ENCODE measurements at places on chromosomes 16 and 17. TPM values are rescaled to one million over a fixed set of nuclear protein-coding genes. Genes with fewer than 3 reads are reported as not detected.

GRCh38 chr17:49547566-49547965, 28.1 kb upstream of the NXPH3 start:
- H3K4me1 ChIP-seq = peaks cover 5% of the 10 kb centered on the region
- H3K4me3 ChIP-seq = no peak overlapping the region
- no peak overlapping the region for H3K27ac ChIP-seq
- H3K36me3 ChIP-seq = no peaks in the 10 kb centered on the region
- peaks cover 34% of the 10 kb centered on the region for H3K27me3 ChIP-seq
- DNase-seq = no peak

- peak overlapping the region; percentile 66 for H3K4me3 ChIP-seq
- H3K27me3 ChIP-seq = no peaks in the 10 kb centered on the region
- H3K4me1 ChIP-seq = peaks cover 93% of the 10 kb centered on the region
- peak; percentile 73 for DNase-seq
Measured at GRCh38 chr16:29821643-29822115, 1.4 kb downstream of the MVP start.

DNA sequence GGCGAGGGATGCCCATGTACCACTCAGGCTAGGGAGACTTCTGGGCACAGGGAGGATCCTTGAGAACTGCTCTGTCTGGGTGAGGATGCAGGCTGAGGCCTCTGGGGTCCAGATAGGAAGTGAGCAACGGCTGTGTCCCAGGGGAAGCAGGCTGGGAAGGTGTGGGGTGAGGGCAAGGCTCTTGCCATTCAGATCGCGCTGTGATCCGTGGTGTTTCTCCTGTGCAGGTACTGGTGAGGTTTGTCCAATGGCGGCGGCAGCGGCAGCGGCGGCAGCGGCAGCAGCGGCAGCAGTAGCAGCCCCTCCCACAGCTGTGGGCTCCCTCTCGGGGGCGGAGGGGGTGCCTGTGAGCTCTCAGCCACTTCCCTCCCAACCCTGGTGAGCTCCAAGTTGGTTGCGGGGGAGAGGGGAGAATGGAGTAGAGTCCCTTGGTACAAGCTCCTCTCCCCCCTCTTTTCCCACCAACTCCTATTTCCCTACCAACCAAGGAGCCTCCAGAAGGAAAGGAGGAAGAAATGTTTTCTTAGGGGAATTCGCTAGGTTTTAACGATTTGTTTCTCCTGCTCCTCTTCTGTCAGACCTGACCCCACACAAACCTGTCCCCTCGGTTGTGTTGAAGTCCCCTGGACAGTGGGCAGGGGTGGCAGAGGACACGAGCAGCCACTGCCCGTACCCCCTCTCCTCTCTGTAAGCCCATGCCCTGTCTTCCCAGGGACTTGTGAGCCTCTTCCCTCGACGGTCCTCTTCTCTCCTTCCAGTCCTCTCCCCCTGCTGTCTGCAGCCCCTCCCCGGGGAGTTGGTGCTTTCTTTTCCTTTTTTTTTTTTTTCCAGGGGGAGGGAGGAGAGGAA, 1.9 kb upstream of the PRRT2 start:
- peak; percentile 52 for DNase-seq
- no peaks in the 10 kb centered on the region for H3K27me3 ChIP-seq
- peaks cover 77% of the 10 kb centered on the region for H3K4me1 ChIP-seq
- H3K36me3 ChIP-seq = peaks cover 23% of the 10 kb centered on the region
- peak overlapping the region; percentile 94 for H3K27ac ChIP-seq

- no peak overlapping the region for H3K27ac ChIP-seq
- no peaks in the 10 kb centered on the region for H3K27me3 ChIP-seq
- H3K4me1 ChIP-seq = no peaks in the 10 kb centered on the region
- peaks cover 6% of the 10 kb centered on the region for H3K36me3 ChIP-seq
Measured at GRCh38 chr17:9676820-9677310, 31.5 kb downstream of the USP43 start.

DNA sequence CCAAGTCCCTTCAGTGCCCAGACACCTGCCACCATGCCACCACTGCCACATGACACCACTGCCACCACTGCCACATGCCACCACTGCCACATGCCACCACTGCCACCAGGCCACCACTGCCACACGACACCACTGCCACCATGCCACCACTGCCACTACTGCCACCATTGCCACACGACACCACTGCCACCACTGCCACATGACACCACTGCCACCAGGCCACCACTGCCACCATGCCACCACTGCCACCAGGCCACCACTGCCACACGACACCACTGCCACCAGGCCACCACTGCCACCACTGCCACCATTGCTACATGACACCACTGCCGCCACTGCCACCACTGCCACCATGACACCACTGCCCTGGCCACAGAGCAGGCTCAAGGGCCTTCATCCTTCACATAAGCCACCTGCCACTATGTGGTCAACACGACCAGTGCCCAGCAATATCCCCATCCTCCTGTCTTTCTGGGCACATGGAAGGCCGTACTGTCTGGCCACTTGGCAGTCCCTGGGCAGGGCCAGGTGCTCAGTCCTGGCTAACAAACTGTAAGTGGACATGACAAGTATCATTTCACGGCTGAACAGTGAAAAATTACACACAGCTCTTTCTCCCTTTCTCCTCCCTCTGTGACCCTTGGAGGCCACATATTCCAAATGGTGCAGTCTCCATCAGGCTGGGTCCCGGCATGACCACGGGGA, 33.1 kb downstream of the ABR start:
- H3K36me3 ChIP-seq = peaks cover 12% of the 10 kb centered on the region
- H3K4me1 ChIP-seq = peaks cover 5% of the 10 kb centered on the region
- DNase-seq = no peak
- H3K27me3 ChIP-seq = no peaks in the 10 kb centered on the region
- no peak overlapping the region for H3K4me3 ChIP-seq

DNA sequence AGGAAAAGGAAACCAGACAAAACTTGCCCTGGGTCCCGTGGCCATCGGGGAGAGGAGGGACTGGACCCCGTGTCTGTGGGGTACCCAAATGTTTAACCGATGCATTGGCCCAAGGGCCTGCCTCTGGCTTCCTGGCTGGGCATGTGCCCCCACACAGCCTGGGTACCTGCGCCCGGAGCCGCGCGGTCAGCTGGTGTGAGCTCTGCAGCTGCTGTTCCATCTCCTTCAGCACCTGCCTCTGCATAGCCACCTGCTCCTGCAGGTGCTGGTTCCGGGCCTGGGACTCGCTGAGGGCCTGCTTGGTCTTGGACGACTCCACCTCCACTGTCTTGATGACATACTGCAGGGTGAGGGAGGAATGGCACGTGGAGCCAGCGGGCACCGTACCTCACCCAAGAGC, 31.9 kb downstream of the KIFC3 start:
- no peaks in the 10 kb centered on the region for H3K27me3 ChIP-seq
- no peak for DNase-seq
- H3K4me1 ChIP-seq = no peaks in the 10 kb centered on the region
- H3K36me3 ChIP-seq = peaks cover 69% of the 10 kb centered on the region

- H3K4me3 ChIP-seq = no peak overlapping the region
- H3K36me3 ChIP-seq = no peaks in the 10 kb centered on the region
- no peak overlapping the region for H3K27ac ChIP-seq
- H3K4me1 ChIP-seq = peaks cover 36% of the 10 kb centered on the region
Measured at GRCh38 chr17:61340431-61341209, 59.0 kb upstream of the TBX2 start.

DNA sequence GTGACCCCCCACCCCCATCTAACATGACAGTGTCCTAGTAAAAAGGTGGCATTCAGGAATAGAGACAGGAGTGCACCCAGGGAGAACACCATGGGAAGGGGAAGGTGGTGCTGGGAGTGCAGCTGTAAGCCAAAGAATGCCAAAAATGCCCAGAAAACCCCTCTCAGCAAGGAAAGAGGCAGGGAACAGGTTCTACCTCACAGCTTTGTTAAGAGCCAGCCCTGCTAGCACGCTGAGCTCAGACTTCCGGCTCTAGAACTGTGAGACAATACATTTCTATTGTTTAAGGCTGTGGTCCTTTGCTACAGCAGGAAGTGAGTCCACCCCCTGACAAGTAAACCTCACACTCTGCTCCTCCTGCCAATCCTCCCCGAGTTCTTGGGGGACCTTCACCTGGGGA, 302.4 kb upstream of the N4BP1 start:
- no peaks in the 10 kb centered on the region for H3K27me3 ChIP-seq
- no peaks in the 10 kb centered on the region for H3K4me1 ChIP-seq
- no peak overlapping the region for H3K4me3 ChIP-seq
- DNase-seq = no peak
- H3K36me3 ChIP-seq = no peaks in the 10 kb centered on the region
- H3K27ac ChIP-seq = no peak overlapping the region

GRCh38 chr17:32831223-32831622, 45.7 kb downstream of the MYO1D start:
- no peak overlapping the region for H3K27ac ChIP-seq
- DNase-seq = no peak
- H3K36me3 ChIP-seq = no peaks in the 10 kb centered on the region
- no peak overlapping the region for H3K4me3 ChIP-seq
- H3K4me1 ChIP-seq = peaks cover 11% of the 10 kb centered on the region
- no peaks in the 10 kb centered on the region for H3K27me3 ChIP-seq

KRTAP1-5 gene
- not detected for total RNA-seq

STX1B gene
- not detected for total RNA-seq

C17orf50 gene
- not detected for total RNA-seq

CCDC78 gene
- total RNA-seq = 1.3 TPM

AOC2 gene
- total RNA-seq = not detected

All from stomach (tissue), 19 donors.